ENCODE measurements at places on chromosomes 4 and X.

GRCh38 chr4:35978551-35978950 is 265.8 kb downstream of the ARAP2 start:
- no peak for DNase-seq

DNA sequence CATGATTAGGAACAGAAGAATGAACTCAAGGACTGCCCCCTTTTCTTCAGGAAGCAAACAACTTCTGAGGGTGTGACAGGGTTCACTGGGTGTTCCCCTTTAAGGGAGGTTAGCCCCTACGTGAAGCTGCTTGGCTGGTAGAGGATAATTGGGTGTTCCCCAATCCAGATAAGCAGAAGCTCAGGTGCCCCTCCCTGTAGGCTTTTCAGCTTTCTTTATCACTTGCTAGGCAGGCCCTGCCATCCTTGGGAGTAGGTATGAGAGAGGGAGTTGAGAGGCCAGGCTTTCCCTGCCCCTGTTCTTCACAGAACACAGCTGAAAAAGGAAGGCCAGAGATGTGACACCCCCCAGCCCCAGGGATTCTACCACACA is 44.2 kb downstream of the RTL9 start:
- DNase-seq: no peak

DNA sequence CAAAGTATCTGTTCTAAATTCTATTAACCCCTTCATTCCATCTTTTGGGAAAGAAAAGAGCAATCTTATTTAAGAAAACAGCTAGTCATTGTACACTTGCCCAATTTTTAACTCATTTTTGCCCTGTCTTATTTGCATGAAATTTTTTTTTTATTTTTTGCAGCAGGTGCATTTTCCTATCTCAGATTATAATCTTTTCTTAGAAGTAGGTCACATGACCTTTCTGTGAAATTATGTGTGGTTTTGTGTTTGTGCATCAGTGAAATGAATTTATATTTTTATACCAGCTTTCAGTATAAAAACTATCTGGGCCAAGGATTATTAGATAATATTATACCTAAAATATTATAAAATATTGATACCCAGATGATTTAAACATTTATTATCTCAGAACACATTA is 145.6 kb downstream of the INPP4B start:
- no peak for DNase-seq

- DNase-seq: no peak
These were observed 12.5 kb downstream of the OGT start for GRCh38 chrX:71545364-71545763.

GRCh38 chrX:151896734-151897474 is 15.8 kb upstream of the MAGEA4 start:
- no peak for DNase-seq

DNA sequence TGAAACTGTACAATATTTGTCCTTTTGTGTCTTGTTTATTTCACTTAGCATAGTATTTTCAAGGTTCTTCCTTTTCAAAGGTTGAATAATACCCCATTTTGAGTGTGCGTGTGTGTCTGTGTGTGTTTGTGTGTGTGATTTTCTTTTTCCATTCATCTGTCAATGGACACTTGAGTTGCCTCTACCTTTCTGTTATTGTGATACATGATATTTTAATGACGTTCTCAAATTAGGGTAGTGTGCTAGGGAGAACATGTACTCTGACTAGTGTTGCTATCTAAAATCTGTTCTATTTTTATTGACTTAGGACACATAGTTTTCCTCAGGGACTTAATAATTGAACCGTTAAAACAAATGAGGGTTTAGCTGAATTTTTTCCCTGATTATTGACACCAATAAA is 9.9 kb downstream of the MMRN1 start:
- DNase-seq: peak; percentile 88

DNA sequence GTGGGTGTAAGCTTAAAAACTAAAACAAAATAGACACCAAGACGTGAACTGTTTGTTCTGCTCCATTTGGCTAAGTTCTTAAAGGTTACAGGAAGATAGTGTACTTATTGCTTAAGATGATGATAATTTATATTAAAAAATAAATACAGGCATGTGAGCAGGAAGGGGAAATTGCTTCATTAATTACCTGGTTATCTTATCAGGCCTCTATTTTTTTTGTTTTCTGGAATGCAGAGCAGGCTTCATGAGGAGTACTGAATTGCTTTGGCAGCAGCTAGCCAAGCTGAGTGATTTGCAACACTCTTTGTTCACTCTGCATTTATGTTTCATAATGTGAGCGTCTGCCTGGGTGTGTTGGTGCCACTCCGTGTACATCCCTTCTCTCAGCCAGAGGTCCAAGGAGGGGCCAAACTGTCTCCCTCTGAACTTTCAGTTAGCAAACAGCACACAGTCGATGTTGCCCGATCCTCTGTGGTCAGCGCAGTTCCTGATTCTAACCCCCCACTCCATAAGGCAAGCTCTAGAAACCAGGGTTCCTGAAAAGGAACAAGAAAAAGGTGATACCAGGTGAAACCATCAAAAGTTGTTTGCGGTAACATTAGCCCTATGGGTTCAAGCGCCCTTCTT is 348.2 kb downstream of the SPRY1 start:
- no peak for DNase-seq

DNA sequence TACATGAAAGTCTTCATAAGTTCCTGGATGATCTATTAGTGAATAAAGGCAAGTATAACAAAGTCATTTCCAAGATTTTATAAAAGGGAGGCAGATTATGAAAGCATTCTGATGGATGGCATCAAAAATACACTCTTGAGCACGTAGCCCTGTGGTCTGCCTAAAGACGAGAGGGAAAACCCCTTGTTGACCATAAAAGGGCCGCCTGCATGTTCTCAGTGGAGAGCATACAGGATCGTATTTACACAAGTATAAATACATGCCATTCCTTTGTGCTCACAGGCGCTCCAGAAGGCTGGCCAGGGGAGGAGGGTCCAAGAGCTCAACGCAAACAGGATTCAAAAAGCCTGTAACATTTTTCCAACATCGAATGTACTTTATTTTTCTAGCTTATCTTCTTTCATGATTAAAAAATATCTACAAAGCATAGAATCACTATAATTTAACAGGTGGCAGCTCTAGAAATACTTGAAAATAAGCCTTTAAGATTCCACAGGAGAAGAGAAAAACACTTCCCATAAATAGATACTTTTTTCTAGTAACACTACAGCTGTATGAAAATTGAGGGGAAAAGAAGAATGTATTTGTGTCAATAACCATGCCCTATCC is 29.6 kb downstream of the PDGFC start:
- no peak for DNase-seq

DNA sequence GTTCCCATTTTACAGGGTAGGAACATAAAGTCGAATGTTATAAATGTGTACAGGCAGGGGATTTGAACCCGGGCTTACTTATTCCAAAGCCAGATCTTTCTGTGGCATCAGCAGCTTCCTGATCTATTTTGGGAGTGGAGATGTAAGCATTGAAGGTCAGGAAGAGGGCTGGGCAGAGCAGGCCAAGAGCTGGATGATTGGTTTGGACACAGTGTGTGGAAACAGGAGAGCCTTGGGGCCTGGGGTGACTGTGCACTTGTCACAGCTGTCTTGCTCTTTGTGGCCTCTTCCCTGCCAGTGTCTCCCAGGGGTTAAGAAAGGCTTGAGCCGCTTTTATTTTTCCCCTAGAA is 127.9 kb upstream of the ENPP6 start:
- DNase-seq: no peak

GRCh38 chr4:113406723-113407016 is 354.9 kb downstream of the CAMK2D start:
- peak; percentile 78 for DNase-seq

DNA sequence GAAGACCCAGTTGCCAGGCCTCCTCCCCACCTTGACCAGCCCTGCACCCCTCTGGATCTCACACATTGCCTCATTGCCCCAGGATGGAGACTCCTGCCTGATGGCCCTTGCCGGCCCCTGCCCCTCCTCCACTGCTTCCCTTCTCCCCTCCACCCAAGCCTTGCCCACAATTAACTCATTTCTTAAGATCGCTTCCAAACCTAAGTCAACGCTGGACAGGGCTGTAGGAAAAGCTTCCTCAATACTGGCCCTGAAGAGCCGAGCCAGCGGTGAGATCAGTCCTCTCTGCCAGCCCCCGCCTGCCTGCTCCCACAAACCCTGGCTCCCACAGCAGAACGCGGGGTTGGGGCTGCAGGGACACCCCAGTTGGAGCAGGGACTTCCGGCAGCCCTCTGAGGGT is 7.5 kb upstream of the HAUS7 start:
- no peak for DNase-seq

DNA sequence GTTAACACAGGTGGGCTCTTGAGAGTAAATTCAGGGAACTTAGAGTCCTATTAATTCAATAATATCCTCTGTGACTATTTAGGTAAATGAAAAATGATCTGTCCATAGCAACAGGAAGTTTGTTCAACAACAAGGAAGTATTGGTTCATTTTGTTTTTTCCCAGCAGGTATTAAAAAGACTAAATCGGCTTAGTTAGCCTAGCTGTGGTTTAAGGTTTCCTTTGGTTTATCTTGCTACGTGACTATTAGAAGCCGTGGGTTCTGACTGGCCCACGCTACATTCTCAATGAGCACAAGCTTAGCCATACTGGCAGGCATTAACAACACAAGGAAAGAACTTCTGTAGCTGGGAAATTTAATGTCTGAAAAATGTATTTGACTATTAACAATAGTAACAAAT is 168.8 kb upstream of the HS3ST1 start:
- DNase-seq: no peak

DNA sequence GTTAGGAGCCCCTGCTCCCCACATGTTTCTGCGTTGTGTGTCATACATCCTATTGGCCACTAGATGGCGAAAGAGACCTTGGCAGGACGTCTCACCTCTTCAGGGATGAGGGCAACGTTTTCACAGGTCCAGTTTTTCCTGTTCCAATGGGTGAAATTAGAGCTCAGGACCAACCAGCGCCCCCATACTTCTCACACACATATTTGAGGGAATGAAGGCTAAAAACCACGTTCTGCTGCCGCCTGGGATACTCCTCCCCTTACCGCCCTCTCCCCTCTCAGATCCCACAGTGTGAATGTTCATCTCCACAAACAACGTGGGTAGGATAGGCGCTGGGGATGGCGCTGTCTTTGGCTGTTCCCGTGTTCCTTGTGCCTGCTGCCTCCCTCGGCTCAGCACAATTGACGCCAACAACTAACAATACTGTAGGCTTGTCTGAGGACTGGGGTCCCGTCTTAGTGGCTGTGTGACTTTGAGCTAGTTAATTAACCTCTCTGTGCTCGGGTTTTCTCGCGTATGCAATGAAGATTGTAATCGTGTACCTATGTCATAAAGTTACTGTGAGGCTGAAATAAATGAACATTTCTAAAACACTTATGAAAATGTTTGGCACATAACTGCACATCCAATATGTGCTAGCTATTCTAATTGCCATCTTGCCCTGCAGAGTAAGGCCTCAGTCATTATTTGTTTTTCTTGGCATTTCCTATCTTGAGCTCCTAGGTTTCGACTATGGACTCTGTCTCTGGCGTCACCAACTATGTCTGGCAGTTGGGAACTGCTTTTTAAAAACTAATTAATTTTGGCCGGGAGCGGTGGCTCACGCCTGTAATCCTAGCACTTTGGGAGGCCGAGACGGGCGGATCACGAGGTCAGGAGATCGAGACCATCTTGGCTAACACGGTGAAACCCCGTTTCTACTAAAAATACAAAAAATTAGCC is 181.3 kb upstream of the STK26 start:
- peak; percentile 38 for DNase-seq

DNA sequence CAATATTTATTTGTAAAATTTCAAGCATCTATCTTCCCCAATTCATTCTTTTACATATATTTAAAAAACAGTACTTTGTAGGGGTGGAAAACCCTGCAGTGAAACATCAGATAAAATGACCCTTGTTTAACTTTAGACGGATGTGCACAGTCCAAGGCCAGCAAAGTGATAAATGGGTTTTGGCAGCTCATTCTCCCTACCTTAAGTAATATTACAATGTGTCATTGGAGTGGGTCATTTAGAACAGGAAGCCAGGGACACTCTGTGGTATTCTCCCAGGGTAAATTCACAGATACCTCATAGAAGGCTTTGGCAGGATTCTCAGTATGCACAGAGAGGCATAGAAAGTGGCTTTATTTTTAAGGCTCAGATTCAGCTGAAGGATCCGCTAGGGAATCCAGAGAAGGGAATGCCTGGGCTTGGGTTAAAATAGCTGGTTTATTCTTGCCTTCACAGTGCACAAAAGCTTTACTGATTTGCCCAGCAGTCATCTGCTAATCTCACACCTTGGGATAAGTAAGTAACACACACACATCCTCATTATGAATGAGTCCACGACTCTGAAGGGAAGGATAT is 206.7 kb downstream of the RASL11B start:
- DNase-seq: no peak

DNA sequence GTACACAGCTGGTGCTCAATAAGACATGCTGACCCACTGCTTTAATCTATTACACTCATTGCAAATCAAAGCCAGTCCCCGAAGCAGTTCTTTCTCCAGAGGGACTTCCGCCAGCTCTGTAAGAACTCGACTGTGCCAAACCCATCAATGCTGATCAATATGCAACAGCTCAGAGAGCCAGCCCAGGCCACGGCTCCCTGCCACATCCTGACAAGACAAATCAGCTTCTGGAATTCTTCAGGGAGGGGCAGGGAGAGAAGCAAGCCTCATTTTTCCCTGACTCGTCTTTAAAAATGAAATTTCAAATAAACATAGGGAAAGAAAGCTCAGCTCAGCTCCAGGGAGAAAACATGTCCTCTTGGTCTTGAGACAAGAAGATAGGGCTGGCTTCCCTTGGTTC is 5.3 kb upstream of the ADRA2C start:
- DNase-seq: no peak

- no peak for DNase-seq
These were observed 440.3 kb downstream of the ZIC3 start for GRCh38 chrX:138006180-138006579.

GRCh38 chr4:57865264-57865663 is 755.1 kb upstream of the IGFBP7 start:
- no peak for DNase-seq

DNA sequence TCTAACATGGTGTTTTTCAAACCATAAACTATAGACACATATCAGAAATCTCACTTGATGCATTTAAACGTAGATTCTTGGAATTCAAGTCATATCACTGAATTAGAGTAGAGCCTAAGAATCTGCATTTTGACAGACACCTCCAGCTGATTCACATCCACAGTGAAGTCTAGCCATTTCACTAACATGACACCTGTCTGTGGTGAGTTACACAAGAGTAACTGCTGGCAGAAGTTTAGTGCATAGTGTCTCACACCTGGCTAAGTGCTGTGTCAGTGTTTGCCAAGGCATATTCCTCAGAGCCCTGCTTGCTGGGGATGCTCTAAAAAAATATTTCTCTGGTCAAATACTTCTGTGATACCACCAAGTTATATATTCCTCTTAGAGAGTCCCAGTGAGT is 237.5 kb upstream of the DIAPH2 start:
- DNase-seq: no peak

GRCh38 chr4:16206301-16206700 is 20.0 kb downstream of the TAPT1 start:
- no peak for DNase-seq

Measured in NCI-H2171 treated with DMSO at 0.1 percent for 48 hours (cell line).